ENCODE measurements at places on chromosomes 2 and 18. TPM values are rescaled to one million over a fixed set of nuclear protein-coding genes. Genes with fewer than 3 reads are reported as not detected.
A peak's percentile ranks its signal among the peaks of the same experiment; 100 is the strongest.

GRCh38 chr18:69982417-69982816 lies 34.7 kb upstream of the CD226 start:
- DNase-seq: no peak

DNA sequence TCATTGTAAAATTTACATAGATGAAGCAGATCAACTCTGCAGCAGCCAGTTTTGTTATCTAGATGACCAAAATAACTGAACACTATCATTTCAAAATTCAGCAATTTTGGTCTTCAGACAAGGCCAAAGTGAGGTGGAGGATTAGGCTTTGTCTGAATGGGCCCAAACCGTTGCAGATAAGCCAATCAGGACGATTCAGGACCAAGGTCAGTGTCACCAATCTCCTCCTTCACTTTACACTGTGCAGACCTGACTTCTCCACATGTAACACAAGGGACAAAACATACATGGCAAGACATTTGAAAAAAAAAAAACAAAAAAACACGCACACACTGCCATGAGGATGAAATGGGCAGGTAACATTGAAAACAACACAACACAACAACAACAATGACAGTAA lies 211.2 kb downstream of the NAPG start:
- peak; percentile 21 for DNase-seq

DNA sequence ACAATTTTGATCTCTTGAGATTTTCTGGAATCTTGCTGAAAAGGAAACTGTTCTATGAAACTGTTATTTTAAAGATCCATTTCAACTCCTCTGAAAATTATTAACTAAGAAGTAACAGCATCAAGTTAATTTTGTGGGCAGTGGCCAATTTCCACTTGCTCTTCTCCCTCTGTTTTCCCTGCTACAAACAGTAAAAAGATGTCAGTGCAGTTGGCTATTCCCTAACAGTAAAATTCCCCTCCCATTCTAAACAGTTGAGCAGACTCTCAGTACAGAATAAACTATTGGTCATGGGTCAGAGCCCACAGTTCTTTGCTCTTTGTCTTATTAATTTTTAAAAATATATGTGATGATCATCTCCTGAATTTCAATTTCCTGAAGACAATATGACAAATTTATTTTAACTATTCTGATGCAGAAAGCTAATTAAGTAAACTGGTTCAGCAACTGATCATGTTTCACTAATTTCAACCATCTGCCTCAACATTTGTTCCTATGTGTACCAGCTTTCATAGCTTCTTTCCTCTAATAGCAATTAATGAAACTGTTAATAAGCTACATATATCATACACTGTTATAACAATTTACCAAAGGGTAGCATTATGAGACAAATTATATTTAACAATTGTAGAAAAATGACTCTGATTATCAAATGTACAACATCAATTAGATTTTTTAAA lies 41.1 kb upstream of the GALNT5 start:
- DNase-seq: no peak

GRCh38 chr2:27308359-27308881 lies at the start of gene UCN:
Gene UCN, minus strand, starts transcription at chr2:27308445. Its CDS starts 550 bp downstream, at chr2:27307895.
- DNase-seq: peak; percentile 77

DNA sequence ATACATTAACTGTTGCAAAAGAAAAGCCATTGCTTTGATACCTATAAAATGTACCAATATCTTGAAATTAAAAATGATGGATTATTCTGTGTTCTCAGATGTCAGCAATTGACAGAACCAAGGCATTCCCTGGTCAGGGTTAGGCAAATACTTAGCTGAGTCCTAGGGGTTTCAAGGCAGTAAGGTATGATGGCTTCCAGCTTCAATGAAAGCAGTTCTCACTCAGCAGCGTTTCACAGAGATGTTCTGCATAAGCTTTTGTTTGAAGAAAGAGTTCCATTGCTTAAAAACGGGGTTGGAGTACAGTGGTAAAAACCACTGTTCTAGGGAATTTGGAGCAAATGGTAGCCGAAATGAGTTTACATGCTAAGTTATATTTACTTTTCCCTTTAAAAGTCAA lies 17.0 kb upstream of the KANSL1L start:
- DNase-seq: no peak

DNA sequence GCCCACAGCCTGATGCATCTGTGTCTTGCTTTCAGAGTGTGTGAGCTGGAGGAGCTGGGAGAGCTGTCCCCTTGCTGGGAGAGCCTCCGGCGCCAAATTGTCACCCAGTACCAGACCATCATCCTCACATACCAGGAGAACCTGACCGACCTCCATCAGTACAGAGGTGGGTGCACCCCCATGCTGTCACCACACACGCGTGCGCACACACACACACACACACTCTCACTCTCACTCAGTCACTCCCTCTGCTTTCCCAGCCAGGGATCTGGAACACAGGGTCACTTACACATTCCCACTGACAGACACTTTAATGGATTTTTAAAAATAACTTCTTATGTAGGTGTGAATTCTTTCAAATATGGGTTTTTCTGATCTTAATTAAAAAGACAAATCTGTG lies 64.5 kb downstream of the COA5 start:
- DNase-seq: no peak

- DNase-seq: no peak
Measured at GRCh38 chr2:109080109-109080508, 48.9 kb upstream of the SH3RF3 start.

DNA sequence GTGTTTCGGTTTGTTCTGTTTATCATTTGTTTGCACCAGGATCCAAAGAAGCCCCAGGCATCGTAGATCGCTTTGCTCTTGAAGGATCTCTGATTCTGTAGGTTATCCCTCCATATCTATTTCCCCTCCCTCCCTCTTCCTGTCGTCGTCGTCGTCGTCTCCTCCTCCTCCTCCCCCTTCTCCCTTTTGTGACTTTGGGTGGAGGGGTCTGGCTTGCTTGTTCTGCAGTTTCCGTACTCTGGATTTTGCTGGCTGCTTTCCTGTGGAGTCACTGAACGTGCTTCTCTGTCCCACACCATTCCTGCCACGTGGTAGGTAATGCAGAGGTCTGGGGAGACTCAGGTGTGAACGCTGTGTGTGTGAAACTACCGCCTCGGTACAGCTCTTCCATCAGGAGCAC lies 225.0 kb downstream of the LDLRAD4 start:
- DNase-seq: no peak

DNA sequence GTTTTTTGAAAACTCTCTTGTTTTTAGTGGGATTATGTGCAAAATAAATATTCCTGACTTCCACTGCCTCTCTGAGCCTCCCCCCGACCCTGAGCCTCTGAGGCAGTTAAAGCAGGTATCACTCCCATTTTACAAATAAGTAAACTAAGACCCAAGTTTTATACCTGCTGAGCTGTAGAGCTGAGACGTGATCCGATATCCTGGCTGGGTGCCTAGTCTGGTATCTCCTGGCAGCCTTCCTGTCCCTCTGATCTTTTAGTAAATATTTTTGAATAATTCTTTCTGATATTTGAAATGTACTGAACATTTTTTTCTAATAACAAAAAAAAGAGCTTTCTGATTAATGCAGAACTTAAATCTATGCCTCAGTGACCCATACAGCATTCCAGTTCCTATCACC lies 108.3 kb upstream of the NOSTRIN start:
- no peak for DNase-seq

DNA sequence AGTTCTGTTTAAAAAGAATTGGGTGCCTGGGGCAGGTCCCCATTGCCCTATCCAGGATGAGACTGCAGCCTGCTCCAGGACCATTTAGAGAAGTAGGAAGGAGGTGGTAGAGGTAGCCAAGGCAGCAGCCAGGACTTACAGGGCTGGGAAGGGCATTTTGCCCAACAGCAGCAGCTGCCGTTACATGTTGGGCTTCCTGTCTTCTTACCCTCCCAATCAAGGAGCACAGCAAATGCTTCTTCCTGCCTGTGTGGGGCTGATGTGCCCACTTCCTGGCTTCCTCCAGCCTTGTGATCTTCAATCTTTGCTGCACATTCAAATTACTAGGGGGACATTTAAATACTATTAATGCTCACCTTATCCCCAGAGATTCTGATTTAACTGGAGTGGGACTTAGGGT lies 112.0 kb downstream of the QPCT start:
- peak; percentile 37 for DNase-seq

DNA sequence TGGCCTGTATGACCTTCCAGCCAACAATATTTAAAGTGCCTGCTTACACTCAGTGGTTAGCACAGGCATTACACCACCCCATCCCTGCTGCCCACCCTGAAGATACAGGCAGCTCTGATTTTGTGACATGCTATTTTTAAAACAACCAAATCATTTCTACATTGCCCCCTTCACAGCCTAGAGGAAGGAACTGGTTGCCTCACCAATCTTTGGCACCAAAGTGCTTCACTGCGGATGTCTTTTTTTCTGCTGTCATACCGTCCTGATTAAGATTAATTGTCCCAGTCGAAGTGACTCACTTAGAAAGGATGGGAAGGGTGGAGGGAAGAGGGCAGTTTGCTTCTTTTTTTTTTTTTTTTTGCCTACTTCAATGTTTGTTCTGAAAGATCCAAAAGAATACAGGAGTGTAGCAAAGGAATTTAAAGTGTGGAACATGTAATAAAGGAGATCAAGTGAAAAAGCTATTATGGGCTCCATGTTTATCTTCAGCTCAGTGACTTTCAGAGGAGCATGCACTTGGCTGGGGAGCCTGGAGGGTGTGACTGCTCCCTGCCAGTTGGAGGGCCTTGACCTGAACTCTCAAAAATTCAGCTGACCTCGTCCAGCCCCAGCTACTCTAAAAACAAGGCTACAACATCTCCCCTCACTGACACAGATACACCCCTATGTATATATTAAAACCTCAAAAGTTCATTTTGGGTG lies 501.1 kb upstream of the TNP1 start:
- no peak for DNase-seq

DNA sequence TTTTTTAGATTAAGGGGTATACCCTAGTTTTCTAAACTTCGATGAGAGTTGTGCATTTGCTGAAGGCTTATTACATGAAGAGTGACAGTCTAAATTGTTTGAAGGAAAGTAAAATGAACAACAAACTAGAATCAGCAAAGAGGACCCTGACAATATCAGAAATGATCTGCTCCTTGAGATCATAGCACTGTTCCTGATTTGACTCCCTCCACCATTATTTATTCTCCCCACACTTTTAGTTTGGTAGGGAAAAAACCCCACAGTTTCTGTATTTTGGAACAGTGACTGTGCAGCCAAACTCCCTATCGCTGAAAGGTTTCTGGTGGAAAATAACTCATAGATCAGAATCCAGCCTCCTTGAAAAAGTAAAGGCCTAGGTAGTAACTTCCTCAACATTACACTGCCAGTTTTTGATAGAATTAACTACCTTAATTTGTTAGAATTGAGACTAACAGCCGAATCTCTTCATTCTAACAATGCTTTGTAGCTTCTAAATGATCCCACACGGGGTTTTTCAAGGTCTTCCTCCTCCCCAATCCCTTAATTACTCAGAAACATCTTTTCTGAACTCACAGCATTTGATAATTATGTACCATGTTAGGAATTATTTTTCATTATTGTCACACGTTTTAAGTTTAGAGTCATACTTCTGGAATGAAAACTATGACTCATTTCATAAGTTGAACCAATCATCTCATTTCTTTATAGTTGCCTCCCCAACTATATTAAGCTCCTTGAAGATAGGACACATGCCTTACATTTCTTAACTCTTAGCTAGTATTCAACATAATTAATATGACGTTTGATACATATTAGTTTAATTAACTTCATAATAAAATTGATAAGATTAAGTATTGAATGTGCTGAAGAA lies 2.9 kb downstream of the MYL12A start:
- no peak for DNase-seq

- no peak for DNase-seq
Measured at GRCh38 chr2:144437636-144438035, 82.3 kb downstream of the ZEB2 start.

DNA sequence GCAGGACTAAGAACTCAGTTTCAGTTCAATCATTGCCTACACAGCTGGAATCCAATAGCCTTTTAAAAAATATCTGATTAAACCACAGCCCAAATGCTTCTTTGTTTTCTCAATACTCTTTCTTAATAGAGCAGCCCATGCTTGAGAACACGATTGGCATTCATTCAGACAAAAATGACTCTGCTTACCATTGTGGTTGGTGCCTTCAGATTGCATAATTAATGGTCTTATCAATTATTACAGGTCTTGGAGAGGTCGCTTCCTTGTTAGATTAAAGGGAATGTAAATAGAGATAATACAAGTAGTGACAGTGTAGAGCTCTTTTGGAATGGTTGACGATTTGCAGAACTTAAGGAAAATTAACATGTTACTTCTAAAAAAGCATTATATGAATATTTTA lies 107.2 kb downstream of the RNF152 start:
- DNase-seq: no peak

GRCh38 chr2:172340394-172340793 lies 87.0 kb upstream of the ITGA6 start:
- no peak for DNase-seq

The FAM228A gene
- 1.3 TPM for total RNA-seq

The SERPINB8 gene
- total RNA-seq: 4.6 TPM

The HDAC4 gene
- 34.2 TPM for total RNA-seq

The REG1B gene
- total RNA-seq: not detected

The THSD7B gene
- 9.8 TPM for total RNA-seq

The NAT8 gene
- total RNA-seq: not detected

The RGPD4 gene
- not detected for total RNA-seq

Data from tongue (tissue), 3 donors.